Amniotic stem cell (primary cell): ENCODE measurements at places on chromosomes 5 and 9.

DNA sequence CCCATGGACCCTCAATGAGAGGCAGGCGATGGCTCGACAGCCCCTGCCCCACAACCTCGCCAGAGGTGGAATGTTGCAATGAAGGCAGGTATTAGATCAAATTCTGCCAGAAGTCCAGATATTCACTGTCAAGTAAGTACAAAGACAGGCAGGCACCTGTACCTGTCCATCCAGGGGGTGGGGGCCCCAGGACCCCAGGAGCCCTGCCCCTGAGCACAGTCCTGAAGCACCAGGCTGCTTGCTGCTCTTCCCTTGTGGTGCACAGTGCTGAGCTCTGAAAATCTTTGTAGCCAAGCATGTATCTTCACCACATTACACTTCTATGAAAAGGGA is 26.2 kb upstream of the HMCN2 start:
- no peak for DNase-seq

DNA sequence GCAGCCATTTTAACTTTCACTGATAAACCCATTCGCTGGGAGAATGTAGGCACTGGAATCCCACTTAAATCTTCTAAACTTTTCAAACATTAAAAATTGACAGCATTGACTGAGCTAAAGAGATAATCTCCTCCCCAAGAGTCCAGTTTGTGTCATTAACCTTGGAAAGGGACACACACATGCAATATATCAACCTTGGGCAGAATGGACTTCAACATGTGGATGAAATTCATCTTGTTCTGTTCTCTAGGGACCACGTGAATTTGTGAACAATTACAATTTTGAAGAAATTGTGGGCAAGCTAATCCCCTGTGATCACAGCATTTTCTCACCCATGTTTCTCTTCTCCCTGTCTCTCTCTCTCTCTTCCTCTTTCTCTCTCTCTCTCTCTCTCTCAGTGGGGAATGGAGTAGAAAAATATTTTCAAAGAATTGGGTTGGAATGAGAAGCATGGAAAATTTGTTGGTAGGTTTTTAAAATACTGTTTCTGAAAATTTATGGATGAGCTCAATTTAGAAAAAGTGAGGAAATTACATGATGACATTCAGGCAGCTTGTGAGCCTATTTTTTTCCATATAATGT is 553.7 kb downstream of the EBF1 start:
- DNase-seq, result no peak

DNA sequence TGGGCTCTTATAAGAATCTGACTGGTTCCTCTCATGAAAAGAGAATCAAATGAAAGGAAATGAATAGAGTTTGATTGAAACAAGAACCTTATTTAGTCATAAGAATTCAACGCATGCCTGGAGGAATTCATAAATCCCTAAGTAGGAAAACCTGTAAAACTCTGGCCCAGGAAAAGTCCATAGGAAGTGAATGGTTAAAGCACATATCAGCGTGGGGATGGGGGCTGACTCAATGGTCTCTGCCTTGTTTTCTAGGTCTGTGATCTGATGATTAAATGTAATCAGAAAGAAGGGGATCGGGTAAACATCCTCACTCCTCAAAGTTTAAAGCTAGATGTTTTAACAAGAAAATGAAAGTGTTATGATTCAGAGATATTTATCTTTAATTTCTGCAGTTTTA is 759.4 kb upstream of the C9orf72 start:
- DNase-seq, result no peak

- DNase-seq, result no peak
These were observed 22.2 kb upstream of the TRAF1 start for GRCh38 chr9:120948824-120949223.

GRCh38 chr9:98520221-98520960 is 188.3 kb downstream of the GABBR2 start:
- DNase-seq, result no peak

DNA sequence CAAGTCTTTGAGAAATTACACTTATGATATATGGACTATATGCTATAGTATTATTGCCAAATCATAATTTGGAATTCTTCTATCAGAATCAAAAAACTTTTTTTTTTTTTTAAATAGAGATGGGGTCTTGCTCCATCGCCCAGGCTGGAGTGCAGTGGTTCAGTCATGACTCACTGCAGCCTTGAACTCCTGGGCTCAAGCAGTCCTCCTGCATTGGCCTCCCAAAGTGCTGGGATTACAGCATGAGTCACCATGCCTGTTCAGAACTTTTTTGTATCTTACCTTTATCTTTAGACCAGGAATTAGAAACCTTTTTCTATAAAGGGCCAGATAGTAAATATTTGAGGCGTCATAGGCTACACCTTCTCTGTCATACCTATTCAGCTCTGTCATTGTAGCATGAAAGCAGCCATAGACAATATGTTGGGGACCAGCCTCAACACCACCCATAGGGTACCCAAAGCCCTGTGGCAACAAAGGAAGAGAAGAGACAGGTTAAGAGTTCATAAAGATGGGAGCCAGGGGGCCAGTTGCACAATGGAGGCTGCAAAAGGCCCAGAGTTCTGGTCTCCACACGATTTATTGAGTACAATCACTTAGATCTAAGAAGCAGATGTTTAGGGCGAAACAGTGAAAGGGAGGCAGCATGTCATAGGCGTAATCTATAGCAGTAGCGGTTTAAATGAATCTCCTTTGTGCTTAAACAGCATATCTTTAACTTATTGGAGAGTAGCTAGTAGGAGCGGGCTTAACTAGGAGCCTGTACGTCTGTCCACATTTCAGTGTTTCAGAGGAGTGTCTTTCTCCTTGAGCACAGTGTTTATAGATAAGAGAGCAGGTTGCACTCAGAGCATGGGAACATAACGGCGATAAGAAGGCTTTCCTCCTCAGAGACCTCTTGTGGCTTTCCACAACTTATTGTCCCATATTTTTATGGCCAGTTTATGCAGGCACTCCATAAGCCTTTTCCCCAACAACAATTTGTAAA is 12.5 kb downstream of the ECM2 start:
- no peak for DNase-seq

GRCh38 chr5:155954701-155955445 is 372.1 kb upstream of the SGCD start:
- no peak for DNase-seq

GRCh38 chr5:107805166-107805565 is 134.4 kb upstream of the EFNA5 start:
- DNase-seq, result no peak

DNA sequence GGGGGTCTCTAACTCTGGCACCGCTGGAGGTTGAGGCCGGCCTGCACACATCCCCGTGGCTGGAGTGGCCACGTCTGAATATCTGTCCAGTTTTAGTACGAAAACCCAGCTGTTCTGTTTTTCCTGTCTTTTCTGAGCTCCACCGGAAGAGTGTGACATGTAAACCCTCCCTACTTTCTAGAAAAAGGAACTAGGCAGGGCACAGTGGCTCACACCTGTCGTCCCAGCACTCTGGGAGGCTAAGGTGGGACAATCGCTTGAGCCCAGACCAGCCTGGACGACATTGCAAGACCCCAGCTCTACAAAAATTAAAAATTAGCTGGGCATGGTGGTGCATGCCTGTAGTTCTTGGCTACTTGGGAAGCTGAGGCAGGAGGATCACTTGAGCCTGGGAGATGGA is 8.2 kb upstream of the PHYKPL start:
- DNase-seq, result no peak

GRCh38 chr5:168608386-168608785 is 29.2 kb upstream of the PANK3 start:
- no peak for DNase-seq

GRCh38 chr9:136675477-136676296 is 11.6 kb downstream of the AGPAT2 start:
- no peak for DNase-seq

GRCh38 chr9:5499889-5500398 is 10.4 kb upstream of the PDCD1LG2 start:
- DNase-seq, result peak; percentile 10

DNA sequence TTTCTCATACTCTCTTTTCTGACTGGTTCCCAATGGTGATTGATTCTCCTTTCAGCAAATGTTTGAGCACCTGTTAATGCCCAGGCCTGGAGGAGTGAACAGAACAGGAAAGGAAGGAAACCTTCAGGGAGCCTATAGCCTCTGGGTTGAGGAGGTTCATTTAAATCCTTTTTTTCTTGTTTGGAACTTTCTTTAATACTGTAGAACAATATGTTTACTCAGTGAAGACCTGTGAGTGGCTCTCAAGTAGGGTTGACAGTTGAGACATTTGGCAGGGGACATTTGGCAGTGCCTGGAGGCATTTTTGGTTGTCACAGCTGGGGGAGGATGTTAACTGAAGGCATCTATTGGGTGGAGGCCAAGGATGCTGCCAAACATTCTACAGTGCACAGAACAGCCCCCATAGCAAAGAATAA is 6.1 kb upstream of the FAM120AOS start:
- no peak for DNase-seq

- no peak for DNase-seq
These were observed 10.2 kb upstream of the CEP72 start for GRCh38 chr5:601771-602465.
